Stimulated activated CD4-positive, alpha-beta T cell treated with anti-CD3 and anti-CD28 coated beads, Interleukin-2, amount 100 ng/mL, for 48 hours (primary cell): ENCODE measurements at places on chromosomes 1 and 21.
A peak's percentile ranks its signal among the peaks of the same experiment; 100 is the strongest.

GRCh38 chr1:198373376-198373775 lies 167.1 kb downstream of the ATP6V1G3 start:
- no peak for DNase-seq

DNA sequence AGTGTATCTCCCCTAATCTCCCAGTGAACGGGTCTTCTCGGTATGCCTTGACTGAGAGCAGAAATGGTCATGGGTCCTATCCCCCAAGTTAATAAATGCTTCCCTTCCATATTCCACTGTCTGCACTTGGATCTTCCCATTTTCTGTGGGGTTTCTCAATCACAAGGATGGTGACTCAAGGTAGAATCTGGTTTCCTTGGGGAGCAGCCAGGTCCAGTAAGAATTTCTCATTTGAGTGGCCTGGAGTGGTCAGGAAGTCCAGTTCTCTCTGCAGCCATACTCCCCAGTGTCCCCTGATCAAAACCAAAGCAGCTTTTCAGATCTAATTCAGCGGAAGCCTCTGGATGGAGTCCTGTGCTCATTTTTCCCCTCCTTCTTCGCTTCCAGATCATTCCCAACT lies 14.8 kb upstream of the SLC27A3 start:
- no peak for DNase-seq

- no peak for DNase-seq
These were observed 1.7 kb downstream of the PCNX2 start for GRCh38 chr1:233293556-233294446.

DNA sequence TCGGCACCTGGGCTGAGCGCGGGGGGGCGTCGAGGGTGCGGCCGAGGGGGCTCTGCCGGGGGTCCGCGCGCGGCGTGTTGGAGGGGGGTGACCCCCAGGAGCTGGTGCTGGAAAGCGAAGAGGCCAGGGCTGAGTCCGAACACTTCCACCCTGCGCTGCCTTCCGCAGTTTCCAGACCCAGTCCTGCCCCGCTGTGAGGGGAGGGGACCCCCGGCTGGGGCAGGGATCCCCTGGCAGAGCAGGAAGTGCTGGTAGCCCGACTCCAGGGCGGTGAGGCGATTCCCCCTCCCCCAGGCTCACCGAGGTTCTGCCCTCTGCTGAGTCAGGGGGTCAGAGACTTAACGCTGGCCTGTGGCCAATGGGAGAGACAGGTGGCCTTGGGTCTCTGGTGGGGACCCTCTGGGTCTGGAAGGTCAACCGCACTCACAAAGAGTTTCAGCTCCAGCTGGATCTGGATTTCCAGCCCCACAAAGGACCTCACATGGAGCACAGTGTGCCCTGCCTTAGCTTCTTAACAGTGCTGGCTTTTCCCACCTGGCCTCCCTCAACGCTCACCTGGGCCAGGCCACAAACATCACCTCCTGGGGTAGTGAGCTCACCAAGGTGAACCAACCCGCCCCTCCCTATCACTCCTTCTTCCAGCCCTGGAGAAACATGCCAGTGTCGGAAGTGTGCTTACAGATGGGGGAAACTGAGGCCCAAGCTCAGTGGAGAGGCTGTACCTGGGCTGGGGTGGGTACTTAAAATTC lies 39.8 kb upstream of the SYNC start:
- no peak for DNase-seq

DNA sequence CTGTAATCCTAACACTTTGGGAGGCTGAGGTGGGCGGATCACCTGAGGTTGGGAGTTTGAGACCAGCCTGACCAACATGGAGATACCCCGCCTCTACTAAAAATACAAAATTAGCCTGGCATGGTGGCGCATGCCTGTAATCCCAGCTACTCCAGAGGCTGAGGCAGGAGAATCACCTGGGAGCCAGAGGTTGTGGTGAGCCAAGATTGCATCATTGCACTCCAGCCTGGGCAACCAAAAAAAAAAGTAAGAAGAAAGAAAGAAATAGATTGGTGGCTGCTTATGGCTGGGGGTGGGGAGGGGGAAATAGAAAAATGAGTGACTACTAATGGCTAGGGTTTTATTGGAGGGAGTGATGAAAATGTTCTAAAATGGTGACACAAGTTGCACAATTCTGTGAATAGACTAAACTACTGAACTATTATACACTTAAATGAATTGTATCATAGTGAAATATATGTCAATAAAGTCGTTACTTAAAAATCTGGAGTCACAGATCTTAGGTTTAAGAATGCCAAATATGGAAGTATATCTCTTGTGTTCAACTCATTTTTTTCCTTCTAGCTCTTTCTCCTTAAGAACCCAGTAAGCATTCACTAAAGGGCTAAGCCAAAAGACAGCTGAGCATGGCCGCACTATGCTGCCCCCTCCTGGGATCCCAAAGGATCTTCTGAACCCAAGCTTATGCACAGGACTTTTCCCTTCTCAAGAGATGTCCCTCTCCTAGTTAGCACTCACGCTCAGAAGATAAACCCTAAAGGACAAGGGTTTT lies 3.2 kb upstream of the NPL start:
- peak; percentile 23 for DNase-seq

GRCh38 chr1:198268784-198269645 lies 112.2 kb downstream of the NEK7 start:
- DNase-seq = no peak

DNA sequence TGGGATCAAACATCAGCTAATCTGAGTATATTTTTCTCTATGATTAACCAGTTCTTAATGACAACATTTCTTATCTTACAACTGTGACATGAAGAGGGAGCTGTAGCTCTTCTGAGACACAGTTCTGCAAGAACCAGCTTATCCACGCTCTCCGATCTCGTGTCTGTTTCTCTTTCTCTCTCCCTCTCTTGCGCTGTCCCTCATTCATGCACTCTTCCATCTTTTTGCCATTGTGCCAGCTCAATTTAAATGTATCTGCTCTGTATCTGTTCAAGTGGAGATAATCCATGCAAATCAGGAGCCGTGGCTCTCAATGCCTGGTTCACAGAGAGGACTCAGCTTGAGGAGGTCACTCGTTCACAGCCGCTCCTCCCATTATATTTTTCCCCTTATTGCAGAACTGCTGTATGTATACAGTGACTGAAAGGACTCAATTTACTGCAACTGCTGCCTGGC lies 494.7 kb upstream of the ADGRL2 start:
- no peak for DNase-seq

- peak; percentile 62 for DNase-seq
These were observed 1.9 kb downstream of the TAGLN2 start for GRCh38 chr1:159923203-159924024.

DNA sequence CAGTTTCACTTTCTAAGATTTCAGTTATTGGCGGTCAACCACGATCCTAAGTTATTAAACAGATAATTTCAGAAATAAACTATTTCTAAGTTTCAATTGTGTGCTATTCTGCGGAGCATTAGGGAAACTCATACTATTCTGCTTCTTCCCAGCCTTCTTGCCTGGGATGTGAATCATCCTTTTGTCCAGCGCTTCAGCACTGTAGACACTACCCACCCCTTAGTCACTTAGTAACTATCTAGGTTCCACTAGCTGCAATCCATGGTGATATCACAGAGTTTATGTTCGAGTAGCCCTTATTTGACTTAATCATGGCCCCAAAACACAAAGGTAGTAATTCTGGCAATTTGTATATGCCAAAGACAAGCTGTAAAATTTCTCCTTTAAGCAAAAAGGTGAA lies 279.9 kb upstream of the ADAMTS5 start:
- no peak for DNase-seq

DNA sequence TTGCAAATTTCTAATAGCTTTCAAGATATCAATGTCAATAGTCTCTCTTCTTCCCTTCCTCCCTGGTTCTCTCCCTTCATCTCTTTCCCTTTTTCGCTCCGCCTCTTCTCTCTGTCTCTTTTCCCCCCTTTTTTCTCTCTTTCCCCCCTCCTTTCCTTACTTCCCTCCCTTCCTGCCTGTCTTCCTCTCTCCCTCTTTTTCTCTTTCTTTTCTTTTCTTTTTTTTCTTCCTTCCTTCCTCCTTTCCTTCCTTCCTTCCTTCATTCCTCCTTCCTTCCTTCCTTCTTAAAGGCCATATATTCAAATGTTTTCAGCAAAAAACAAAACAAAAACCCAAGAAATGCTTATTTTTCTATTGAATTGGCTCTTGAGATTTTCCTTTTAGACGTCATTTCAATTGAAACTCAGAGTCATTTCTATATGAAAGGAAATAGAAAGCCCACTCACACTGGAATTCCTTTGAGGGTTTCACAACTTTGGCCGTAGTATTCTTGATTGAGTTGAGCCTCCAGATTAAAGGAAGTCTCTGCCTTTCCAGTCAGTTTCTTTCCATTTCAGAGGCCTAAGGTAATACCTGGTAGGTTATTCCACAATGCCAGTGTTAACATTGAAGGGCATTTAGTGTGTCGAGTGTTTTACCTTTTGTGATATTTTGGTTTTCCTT lies 551.5 kb downstream of the LMO4 start:
- no peak for DNase-seq

- no peak for DNase-seq
These were observed 1.7 kb downstream of the ARID1A start for GRCh38 chr1:26697431-26697977.

DNA sequence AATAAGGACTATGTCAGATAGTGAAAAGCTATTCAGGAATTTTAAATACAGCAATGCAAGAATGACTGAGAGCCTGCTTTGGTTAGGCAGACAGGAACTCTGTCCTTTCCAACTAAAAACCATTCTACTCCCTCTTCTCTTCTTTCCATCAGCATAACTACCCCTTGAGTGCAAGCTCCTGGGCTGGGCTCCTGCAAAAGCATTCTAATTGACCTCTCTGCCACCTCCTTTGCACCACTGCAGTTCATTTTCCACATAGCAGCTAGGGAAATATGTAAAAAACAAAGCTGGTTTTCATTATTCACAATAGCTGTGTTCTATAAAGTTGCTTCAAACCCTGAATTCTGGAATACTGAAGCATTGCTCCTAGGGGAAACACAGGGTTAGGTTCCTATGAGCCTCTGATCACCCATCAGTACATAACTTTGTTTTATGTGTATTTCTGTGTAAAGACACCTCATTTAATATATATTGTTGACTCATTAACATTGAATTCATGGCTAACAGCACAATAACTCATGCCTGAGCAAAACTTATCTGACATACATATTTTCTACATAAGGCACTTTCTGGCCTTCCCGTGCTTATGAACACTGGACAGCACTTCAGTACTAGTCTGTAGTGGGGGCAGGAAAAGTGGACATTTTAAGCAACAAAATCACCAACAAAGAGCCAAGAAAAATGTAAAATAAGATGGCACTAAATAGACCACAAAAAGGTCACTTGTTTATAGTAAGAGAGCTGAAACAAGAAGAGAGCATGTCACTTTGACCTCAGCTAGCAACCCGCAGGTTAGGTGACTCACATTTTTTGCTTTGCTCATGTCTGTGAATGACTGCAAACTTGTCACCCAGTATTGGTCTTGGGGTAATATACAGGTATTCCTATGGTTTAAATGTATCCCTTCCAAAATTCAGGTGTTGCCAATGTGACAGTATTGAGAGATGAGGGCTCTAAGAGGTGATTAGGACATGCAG lies 57.9 kb upstream of the IRF2BP2 start:
- DNase-seq = no peak

GRCh38 chr1:152728986-152729385 lies 21.0 kb downstream of the LCE4A start:
- DNase-seq = no peak

- no peak for DNase-seq
These were observed 13.3 kb downstream of the EEIG2 start for GRCh38 chr1:108573183-108573582.

DNA sequence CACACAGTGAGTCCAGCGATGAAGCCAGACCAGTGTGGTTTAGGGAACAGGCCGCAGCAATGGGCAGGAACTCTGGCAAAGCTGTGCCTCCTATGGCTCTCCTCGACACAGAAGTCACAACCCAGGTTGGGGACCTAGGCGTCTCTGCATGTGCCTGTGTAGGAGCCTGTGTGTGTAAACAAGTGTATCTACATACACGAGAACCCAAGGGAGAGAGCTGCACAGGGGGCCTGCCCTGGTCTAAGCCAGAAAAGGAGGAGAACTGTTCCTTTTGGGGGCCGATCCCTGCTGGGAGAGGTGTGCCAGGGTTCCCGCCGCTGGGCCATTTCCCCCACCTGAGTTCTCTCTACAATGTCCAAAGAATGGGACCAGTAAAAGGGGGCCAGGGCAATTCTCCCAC lies 56.0 kb downstream of the CD247 start:
- DNase-seq = no peak

DNA sequence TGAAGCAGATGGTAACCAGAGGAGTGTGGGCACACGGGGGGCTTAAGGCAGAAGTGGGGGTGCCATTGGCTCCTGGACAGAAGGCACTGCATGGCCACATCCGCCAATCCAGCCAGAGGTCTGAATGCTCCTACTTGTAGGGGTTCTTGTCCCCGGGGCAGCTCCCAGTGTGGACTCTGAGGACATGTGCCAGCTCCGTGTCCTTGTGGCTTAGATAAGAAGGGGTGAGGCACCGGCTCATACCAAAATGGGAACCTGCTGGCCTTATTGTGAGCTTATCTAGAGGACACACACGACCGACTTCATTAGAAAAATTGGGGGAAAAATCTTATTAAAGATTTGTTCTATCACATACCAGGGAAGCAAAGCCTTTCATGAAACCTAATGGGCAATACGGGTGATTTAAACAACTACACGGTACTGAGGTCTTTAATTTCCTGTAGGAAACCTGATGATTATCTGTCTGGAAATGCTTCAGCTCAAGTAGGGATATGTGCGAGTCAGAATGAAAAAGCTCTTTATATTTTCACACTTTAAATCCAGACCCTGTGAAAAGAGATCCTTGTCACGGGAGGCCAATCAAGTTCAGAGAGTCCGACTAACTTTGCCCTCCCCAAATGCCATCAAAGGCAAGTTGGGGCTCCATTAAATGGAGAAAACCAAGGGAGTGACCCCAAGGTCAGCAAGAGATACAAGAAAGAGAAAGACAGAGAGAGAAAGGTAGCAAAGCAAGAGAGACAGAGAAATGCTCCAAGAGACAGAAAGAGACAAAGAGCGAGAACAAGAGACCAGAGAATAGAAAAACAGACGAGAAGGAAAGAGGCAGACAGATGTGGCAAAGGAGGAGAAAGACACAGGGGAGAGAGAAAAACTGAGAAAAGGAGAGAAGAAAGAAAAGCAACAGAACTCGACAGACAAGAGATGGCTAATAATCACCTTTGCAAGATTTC lies 14.1 kb upstream of the KCNN3 start:
- DNase-seq = no peak

DNA sequence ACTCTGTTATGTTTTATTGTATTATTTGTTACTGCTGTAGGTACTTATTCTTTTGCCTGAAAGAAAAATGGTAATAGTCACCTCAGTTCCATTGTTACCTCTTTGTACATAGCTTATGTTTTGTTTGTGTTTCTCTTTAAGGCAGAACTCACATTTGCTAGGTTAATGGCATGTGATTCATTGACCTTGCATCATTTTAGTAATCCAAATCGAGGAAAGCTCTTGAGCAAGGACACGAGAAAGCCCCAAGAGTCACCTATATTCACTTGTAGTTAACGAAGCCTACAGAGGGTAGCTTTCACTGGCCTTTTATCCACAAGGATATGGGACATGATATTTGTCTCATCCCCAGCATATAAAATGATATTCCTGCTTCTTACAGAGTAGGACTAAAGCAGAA lies 1765.2 kb downstream of the NCAM2 start:
- no peak for DNase-seq

- no peak for DNase-seq
These were observed 546 bp downstream of the SKI start for GRCh38 chr1:2228694-2229036.
